Ovary (tissue), 10 donors: ENCODE measurements at places on chromosomes 3 and 15. TPM values are rescaled to one million over a fixed set of nuclear protein-coding genes. Genes with fewer than 3 reads are reported as not detected.

Gene TTBK2
- total RNA-seq, result 28.7 TPM

DNA sequence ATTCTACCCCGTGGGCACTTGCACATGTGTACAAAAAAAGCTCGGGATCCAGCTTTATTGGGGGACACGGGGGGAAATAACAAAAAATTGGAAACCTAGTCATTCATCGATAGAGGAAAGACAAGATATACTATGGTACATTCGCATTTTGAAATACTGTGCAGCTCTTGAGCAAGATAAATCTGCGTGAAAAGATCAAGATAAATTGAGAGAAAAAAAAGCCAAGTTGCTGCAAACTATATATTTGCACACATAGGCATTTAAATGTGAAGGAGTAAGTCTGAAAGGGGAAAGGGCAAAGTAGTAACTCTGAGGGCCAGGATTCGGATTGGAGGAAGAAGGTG is 620 bp upstream of the UBR1 start:
- DNase-seq, result no peak

DNA sequence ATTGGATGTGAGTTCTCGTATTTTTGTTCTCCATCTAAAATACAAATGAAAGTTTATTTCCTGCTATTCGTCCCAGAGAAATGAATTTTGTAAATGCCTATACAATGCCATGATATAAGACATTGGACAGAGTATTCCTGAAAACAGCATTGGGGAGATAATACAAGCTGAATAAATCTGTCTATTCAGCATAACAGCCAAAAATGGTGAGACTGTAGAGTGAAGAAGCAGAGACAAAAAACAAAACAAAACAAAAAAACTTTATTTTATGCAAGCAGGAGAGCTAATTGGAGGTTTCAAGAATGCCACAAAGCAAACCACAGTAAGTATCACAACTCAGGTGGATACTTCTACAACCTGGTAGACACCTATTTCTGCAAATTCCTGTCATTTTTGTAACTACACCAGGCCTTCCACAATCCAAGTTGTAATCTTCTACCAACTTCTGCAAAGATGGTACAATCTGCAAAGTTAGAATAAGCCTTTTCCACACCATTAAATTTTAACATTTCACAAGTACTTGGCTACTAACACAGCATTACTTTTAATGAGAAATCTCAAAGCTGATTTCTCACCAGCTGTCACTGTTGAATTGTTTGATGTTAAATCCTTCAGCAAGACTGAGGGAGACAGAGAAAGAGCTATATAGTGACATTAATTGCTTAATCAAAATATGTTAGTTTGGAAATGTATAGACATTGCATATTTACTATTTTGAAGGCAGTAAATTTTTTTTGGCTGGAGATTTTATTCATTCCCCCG is 163.1 kb downstream of the CLSTN2 start:
- DNase-seq, result no peak

Gene SKOR1
- 0.88 TPM for total RNA-seq

- no peak for DNase-seq
Measured at GRCh38 chr15:53202876-53203275, 412.7 kb upstream of the ONECUT1 start.

DNA sequence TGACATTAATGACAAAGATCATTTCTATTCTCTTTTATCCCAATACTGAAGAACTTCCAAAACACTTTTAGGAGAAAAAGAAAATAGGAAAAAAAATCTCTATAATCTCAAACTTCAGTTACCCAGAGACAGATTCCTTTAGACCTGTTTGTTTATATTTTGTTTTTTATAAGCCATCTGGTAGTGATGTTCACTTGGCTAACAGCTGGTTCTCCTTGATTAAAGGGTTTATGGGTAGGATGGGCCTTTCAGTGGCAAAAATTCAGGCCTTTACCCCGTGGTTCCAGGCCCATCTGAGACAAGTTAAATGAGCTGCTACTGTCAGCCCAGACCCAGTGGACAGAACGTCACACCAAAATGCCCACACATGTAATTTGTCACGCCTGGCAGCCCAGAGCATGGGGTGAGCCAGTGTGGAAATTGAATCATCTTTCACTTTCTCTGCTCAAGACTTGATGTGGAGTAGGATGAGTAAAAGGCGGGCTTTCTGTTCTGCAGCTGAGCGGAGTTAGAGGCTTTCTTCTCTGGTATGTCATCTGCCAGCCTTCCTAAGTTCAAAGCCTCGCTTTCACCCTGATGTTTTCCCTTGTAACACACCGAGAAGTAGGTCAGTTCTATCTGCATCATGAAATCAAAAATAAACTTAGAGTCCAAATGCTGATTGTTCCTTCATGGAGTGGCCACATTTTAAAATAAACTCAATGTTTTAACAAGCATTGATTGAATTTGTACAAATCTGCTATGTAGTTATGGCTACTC is 62.5 kb upstream of the SKOR1 start:
- no peak for DNase-seq

DNA sequence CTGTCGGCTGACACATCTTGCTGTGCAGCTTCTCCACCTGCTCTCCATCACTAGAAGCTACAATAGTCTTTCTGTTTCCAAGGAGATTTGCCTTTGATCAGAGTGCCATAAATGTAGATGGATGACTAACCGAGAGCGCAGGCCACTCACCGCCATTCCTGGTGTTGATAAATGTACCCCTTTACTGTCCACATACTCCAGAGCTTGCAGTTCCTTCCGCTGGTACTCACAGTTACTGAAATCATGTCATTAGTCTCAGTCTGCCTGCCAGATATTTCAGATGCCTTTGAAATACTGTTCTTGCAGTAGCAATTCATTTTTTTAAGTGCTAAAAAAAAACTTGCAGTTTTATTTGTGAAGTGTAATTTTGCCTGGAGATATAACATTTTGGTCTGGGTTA is 72.3 kb downstream of the BLM start:
- no peak for DNase-seq
